ENCODE measurements at places on chromosomes 12 and 14.

GRCh38 chr12:23750923-23751322 lies 198.5 kb downstream of the SOX5 start:
- H3K4me3 ChIP-seq: no peak overlapping the region
- no peaks in the 10 kb centered on the region for H3K4me1 ChIP-seq
- no peak for DNase-seq
- H3K27ac ChIP-seq: no peak overlapping the region
- H3K27me3 ChIP-seq: no peaks in the 10 kb centered on the region
- H3K36me3 ChIP-seq: no peaks in the 10 kb centered on the region

GRCh38 chr14:37464192-37464858 lies 130.7 kb downstream of the FOXA1 start:
- H3K36me3 ChIP-seq: peaks cover 5% of the 10 kb centered on the region
- DNase-seq: no peak
- H3K4me1 ChIP-seq: peaks cover 5% of the 10 kb centered on the region
- no peak overlapping the region for H3K27ac ChIP-seq

- peak overlapping the region; percentile 84 for H3K27ac ChIP-seq
- no peak for DNase-seq
- H3K4me3 ChIP-seq: peak overlapping the region; percentile 53
- no peaks in the 10 kb centered on the region for H3K27me3 ChIP-seq
- H3K4me1 ChIP-seq: peaks cover 59% of the 10 kb centered on the region
These were observed 1.9 kb upstream of the BAZ2A start for GRCh38 chr12:56631790-56632700.

GRCh38 chr12:113961921-113962710 lies 4.0 kb downstream of the RBM19 start:
- peaks cover 30% of the 10 kb centered on the region for H3K36me3 ChIP-seq
- H3K4me3 ChIP-seq: no peak overlapping the region
- no peaks in the 10 kb centered on the region for H3K27me3 ChIP-seq
- peaks cover 19% of the 10 kb centered on the region for H3K4me1 ChIP-seq
- no peak overlapping the region for H3K27ac ChIP-seq

- DNase-seq: no peak
- H3K27me3 ChIP-seq: peaks cover 3% of the 10 kb centered on the region
- H3K27ac ChIP-seq: no peak overlapping the region
- no peaks in the 10 kb centered on the region for H3K4me1 ChIP-seq
- no peaks in the 10 kb centered on the region for H3K36me3 ChIP-seq
These were observed 25.4 kb downstream of the HSPB8 start for GRCh38 chr12:119204131-119204530.

GRCh38 chr12:20144341-20144740 lies 224.0 kb upstream of the PDE3A start:
- no peaks in the 10 kb centered on the region for H3K27me3 ChIP-seq
- H3K36me3 ChIP-seq: no peaks in the 10 kb centered on the region
- no peak for DNase-seq
- no peak overlapping the region for H3K27ac ChIP-seq
- peaks cover 10% of the 10 kb centered on the region for H3K4me1 ChIP-seq

DNA sequence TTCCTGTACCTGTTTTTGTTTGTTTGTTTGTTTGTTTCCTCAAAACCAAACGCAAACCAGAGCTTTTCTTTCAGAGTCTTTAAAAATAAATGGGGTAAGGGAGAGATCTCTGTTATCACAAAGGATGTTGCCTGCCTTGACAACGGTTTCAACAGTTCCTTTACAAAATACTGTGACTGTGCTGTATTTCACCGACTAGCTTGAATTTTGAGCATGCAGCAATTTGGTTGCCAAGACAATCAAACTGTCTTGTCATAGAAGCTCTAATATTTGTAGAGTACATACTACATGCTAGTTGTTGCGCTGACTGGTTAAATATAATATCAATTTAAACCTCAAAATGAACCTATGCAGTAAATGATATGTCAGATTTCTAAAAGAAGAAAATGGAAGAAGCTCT lies 22.4 kb upstream of the TCP11L2 start:
- no peak overlapping the region for H3K27ac ChIP-seq
- no peak for DNase-seq
- no peaks in the 10 kb centered on the region for H3K4me1 ChIP-seq
- peaks cover 3% of the 10 kb centered on the region for H3K36me3 ChIP-seq
- H3K27me3 ChIP-seq: peaks cover 3% of the 10 kb centered on the region

GRCh38 chr12:11722578-11723138 lies 73.2 kb downstream of the ETV6 start:
- H3K36me3 ChIP-seq: peaks cover 2% of the 10 kb centered on the region
- no peaks in the 10 kb centered on the region for H3K27me3 ChIP-seq
- H3K4me3 ChIP-seq: no peak overlapping the region
- H3K4me1 ChIP-seq: peaks cover 65% of the 10 kb centered on the region
- no peak overlapping the region for H3K27ac ChIP-seq

DNA sequence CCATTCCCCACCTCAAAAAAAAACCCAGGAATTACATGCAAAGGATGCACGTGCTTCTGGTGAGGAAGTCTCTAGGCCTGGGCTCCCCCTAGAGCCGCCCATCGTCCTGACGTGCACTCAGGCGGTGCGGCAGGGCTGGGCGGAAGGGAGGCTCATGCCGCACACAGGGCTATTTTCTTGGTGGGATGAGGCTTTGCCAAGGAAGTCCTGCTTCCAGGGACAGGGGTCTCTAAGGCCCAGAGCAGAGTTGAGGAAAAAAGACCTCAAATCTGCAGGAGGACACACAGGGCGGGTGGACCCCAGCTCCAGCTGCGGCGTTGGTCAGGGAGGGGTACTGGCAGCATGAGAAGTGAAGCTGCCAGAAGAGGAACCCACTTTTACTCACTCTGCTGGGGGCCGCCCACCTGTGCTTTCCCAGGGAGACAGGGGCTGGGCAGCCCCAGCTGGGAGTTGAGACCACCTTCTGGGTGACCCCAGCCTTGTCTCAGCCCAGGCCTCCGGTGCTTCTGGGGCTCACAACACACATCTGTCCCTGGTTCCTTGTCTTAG lies 4.2 kb downstream of the RHOF start:
- H3K27ac ChIP-seq: no peak overlapping the region
- H3K36me3 ChIP-seq: no peaks in the 10 kb centered on the region
- H3K27me3 ChIP-seq: no peaks in the 10 kb centered on the region
- DNase-seq: no peak
- H3K4me3 ChIP-seq: no peak overlapping the region

- H3K4me1 ChIP-seq: peaks cover 44% of the 10 kb centered on the region
- peak overlapping the region; percentile 81 for H3K4me3 ChIP-seq
- no peaks in the 10 kb centered on the region for H3K27me3 ChIP-seq
- DNase-seq: no peak
- no peaks in the 10 kb centered on the region for H3K36me3 ChIP-seq
These were observed 565 bp downstream of the NT5DC3 start for GRCh38 chr12:103840462-103840875.

- no peaks in the 10 kb centered on the region for H3K27me3 ChIP-seq
- no peak overlapping the region for H3K4me3 ChIP-seq
- no peaks in the 10 kb centered on the region for H3K4me1 ChIP-seq
- H3K27ac ChIP-seq: no peak overlapping the region
These were observed 663.4 kb upstream of the MIS18BP1 start for GRCh38 chr14:45916340-45916953.

DNA sequence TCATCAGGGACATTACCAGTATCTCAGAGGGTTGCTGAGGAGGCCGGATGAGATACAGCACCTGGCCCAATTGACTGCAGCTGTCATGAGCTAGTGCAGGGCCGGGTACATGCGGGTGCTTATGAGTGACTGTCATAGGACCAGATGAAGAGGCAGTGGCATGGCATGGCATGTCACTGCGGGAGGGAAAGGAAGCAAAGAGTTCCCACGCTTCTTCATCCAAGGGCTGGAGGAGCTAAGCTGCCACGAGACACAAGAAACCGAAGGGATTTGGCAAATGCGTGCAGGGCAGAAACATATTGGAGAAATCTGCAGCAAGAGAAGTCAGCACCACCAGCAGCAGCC lies 10.7 kb upstream of the GPX2 start:
- H3K27ac ChIP-seq: no peak overlapping the region
- H3K4me1 ChIP-seq: no peaks in the 10 kb centered on the region
- H3K27me3 ChIP-seq: no peaks in the 10 kb centered on the region
- H3K36me3 ChIP-seq: peaks cover 17% of the 10 kb centered on the region

DNA sequence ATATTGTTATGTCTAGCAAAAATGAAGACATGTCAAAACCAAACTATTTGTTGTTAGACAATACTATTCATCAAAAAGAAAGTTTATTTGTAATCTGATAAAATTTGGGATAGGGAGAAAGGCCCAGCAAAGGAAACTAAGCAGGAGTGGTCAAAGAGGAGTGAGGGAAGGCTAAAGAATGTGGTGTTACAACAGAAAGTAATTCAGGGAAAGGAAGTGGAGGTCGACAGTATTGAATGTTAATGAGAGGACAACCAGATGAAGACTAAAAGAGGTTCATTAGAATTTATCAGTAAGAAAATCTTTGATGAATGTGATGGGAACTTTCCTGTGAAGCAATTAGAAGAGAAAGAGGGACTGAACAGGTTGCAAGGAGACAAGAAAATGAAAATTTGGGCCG lies 33.9 kb downstream of the PLCZ1 start:
- no peak overlapping the region for H3K27ac ChIP-seq
- DNase-seq: no peak
- H3K27me3 ChIP-seq: no peaks in the 10 kb centered on the region
- H3K4me3 ChIP-seq: no peak overlapping the region
- peaks cover 11% of the 10 kb centered on the region for H3K4me1 ChIP-seq

GRCh38 chr12:69529021-69529420 lies 56.2 kb upstream of the CCT2 start:
- no peak for DNase-seq
- H3K27ac ChIP-seq: peak overlapping the region; percentile 90
- no peaks in the 10 kb centered on the region for H3K27me3 ChIP-seq
- peaks cover 12% of the 10 kb centered on the region for H3K36me3 ChIP-seq

- no peak overlapping the region for H3K27ac ChIP-seq
- H3K4me3 ChIP-seq: no peak overlapping the region
- no peaks in the 10 kb centered on the region for H3K27me3 ChIP-seq
- no peaks in the 10 kb centered on the region for H3K36me3 ChIP-seq
- no peak for DNase-seq
- no peaks in the 10 kb centered on the region for H3K4me1 ChIP-seq
These were observed 2.6 kb downstream of the TAS2R14 start for GRCh38 chr12:10936506-10936905.

- DNase-seq: no peak
- peak overlapping the region; percentile 16 for H3K4me3 ChIP-seq
- H3K4me1 ChIP-seq: peaks cover 53% of the 10 kb centered on the region
- no peaks in the 10 kb centered on the region for H3K36me3 ChIP-seq
- H3K27ac ChIP-seq: no peak overlapping the region
- H3K27me3 ChIP-seq: no peaks in the 10 kb centered on the region
These were observed 31.0 kb upstream of the TC2N start for GRCh38 chr14:91898372-91898771.

DNA sequence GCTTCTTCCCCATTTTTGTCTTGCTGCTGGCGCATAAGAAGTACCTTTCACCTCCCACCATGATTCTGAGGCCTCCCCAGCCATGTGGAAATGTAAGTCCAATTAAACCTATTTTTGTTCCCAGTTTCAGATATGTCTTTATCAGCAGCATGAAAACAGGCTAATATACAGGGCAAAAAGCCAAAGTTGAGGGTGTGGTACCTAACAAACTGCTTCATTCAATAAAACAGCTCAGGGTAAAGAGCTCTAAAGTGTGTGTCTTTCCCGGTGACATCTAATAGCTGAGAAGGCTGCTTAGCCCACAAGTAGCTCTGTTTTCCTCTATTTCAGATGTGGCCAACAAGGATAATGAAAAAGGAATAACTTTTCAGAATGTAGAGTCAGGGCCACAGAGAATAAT lies 76.7 kb upstream of the SLC8A3 start:
- H3K27ac ChIP-seq: no peak overlapping the region
- no peak for DNase-seq
- no peak overlapping the region for H3K4me3 ChIP-seq
- H3K27me3 ChIP-seq: no peaks in the 10 kb centered on the region
- no peaks in the 10 kb centered on the region for H3K36me3 ChIP-seq

DNA sequence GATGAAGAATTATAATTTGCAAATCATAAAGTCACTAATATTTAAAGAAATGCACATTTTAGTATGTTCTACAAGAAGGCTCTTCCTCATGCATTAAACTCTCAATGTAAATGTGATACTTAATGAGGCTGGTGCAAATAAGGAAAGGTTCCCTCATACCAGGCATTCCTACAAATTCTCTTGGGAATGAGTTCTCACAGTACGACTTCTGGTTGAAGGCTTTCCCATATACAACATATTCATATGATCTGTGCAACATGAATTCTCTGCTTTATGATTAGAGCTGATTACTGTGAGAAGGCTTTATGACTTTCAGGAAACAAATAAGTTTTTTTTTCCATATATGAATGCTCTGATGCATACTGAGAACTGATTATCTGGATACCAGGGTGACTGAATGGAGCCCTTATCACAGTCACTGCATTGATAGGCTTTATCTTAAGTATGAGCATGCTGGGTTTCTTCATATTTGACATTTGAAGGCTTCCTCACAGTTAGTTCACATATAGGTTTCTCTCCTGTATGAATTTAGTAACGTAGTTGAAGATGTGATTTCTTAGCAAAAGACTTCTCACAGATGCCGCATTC lies 293.9 kb downstream of the RAD51B start:
- no peak overlapping the region for H3K4me3 ChIP-seq
- no peak for DNase-seq
- H3K36me3 ChIP-seq: no peaks in the 10 kb centered on the region

DNA sequence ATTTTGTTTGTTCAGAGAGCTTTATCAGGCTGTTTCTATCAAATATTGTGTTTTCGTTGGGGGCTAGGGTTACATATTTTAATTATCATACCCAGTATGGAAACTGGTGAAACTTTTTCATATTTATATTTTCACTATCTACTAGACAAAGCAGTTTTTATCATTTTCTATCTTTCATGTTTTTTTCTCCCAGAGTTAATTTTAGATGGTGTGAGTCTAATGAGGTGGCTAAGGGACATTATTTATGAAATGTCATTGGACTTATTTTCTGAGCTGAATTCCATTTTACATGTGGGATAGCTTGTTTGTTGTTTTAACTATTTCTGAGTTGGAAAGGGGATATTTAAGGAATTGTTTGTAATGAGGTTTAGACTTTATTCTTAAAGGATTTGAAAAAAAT lies 100.3 kb downstream of the TMTC2 start:
- peaks cover 11% of the 10 kb centered on the region for H3K4me1 ChIP-seq
- no peaks in the 10 kb centered on the region for H3K27me3 ChIP-seq
- no peak for DNase-seq
- H3K27ac ChIP-seq: peak overlapping the region; percentile 1

DNA sequence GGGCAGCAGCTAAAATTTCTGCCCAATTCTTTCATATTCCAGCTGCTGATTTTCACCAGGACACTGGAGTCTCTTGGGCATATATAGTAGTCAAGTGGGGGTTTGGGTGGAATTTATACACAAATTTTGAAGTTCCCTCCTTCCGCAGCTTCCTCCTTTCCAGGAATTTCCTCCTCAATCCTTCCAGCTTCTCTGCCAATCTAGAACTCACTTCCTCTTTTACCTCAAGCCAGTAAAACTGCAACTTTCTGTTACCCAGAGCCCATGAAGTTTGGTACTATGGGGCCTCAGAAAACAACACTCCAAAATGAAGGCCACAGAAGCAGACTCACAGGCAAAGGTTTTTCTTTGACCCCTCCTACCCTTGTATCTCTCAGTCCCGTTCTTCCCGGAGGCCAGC lies 51.7 kb upstream of the G2E3 start:
- no peak for DNase-seq
- H3K36me3 ChIP-seq: no peaks in the 10 kb centered on the region
- H3K27me3 ChIP-seq: peaks cover 26% of the 10 kb centered on the region
- H3K4me1 ChIP-seq: no peaks in the 10 kb centered on the region
- H3K4me3 ChIP-seq: no peak overlapping the region
- H3K27ac ChIP-seq: no peak overlapping the region

- H3K27ac ChIP-seq: no peak overlapping the region
- H3K27me3 ChIP-seq: no peaks in the 10 kb centered on the region
- no peak overlapping the region for H3K4me3 ChIP-seq
These were observed 8.0 kb downstream of the KLHL33 start for GRCh38 chr14:20428010-20428365.

Measured in osteocyte (in vitro differentiated cells).